ENCODE measurements at places on chromosomes 16 and 17.

- peak; percentile 78 for DNase-seq
Observed at GRCh38 chr17:62614142-62614541, 13.3 kb upstream of the MRC2 start.

DNA sequence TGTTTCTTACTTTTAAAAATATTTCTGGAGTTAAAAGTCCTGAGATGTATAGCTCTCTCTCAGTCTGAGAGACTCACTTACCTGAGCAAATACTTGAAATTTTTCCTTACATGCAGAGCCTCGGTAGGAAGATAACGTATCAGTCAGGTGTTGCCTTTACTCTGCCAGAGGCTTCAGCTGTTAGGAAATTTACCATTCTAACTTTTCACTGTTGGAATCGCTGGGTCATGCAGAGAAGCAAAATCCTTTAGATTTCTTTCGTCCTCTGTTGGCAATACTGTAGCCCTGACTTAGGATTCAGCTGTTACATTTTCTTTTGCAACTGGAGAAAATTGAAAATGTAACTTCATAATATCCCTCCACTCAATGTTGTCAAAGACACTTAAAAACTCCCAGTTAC is 20.0 kb upstream of the KCNJ16 start:
- no peak for DNase-seq

GRCh38 chr16:2773188-2773968 is 3.7 kb downstream of the ELOB start:
- DNase-seq, result no peak

DNA sequence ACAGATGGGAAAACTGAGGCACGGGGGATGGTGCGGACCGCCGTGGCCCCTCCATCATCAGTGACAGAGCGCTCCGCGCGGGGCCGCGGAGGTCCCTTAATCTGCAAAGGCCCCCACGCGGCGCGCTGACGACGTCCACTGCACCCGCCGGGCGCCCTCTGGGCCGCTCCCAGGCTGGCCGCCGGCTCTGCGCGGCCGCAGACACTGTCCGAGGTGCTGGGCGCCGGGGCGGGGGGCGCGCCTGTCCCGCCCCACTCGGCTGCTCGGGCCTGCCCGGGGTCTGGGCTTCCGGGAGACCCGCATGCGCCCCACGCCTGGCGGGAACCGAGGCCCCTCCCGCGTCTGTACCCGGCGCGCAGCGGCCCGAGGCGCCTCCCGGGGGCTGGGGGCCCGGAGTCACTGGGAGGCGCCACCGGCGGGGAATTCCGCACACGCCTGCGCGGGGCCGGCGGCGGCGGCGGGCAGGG is 550 bp upstream of the RNF213 start:
- DNase-seq, result peak; percentile 98

GRCh38 chr17:83143817-83144231 is 64.4 kb downstream of the METRNL start:
- DNase-seq, result no peak

DNA sequence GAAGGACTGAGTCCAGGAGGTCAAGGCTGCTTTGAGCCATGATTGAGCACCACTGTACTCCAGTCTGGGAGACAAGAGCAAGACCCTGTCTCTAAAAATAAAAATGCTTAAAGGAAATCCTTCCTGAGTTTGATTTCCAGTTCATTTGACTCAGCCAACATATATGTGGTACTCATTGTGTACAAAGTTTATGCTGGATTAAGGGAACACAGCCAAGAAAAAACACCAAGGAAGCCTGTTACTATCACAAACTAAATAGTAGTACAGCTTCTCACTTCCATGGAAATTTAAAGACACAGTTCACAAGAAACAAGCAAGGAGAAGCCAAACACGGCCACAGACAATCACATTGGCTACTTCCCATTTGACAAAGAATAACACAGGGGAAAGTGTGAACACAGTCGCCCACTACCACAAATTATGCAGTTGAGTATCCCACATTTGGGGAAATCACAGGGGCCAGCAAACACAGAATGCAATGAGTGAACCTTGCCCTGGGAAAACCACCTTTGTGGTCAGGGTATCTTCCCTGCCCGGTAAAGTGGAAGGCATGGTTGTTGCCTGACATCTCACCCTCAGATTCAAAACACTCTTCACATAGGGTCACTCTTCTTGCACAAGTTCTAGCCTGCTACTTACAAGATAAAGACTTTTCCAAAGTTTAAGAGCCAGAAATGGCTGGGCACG is 14.5 kb downstream of the TEX14 start:
- no peak for DNase-seq

GRCh38 chr16:790086-790485 is 1.7 kb downstream of the CHTF18 start:
- DNase-seq, result no peak

DNA sequence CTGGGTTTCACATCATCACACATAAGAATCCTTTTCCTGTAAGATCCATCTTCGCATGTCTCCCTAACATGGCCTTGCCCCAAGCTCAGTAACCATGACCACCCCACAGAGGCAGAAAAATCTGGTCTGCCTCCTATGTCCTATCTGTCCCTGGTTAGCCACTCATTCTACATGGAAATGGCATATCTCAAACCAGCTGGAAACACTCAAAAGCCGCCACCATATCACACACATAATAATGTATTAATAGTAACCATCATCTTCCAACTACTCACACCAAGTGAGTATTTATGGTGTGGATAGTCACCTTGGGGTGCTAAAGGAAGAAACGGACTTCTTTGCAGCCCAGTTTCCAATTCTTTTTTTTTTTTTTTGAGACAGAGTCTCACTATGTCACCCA is 11.4 kb downstream of the FAM117A start:
- DNase-seq, result no peak

GRCh38 chr17:45970659-45971058 is 28.4 kb upstream of the STH start:
- no peak for DNase-seq

DNA sequence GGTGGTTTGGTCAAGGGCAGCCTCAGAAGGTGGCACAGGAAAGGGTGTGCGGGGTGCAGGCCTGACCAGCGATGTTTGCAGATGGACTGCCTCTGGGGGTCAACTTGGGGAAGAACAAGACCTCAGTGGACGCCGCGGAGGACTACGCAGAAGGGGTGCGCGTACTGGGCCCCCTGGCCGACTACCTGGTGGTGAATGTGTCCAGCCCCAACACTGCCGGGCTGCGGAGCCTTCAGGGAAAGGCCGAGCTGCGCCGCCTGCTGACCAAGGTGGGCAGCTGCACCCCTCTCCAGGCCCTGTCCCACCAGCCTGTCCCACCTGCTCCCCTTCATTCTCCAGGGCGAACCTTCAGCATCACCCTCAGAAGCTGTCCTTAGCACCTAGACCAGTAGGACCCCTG is 12.5 kb downstream of the DHODH start:
- DNase-seq, result no peak

- no peak for DNase-seq
Observed at GRCh38 chr16:57502048-57502775, 15.9 kb upstream of the DOK4 start.

- no peak for DNase-seq
Observed at GRCh38 chr16:62424206-62424605, 388.0 kb upstream of the CDH8 start.

GRCh38 chr17:19370493-19370960 is 7.8 kb upstream of the MAPK7 start:
- no peak for DNase-seq

DNA sequence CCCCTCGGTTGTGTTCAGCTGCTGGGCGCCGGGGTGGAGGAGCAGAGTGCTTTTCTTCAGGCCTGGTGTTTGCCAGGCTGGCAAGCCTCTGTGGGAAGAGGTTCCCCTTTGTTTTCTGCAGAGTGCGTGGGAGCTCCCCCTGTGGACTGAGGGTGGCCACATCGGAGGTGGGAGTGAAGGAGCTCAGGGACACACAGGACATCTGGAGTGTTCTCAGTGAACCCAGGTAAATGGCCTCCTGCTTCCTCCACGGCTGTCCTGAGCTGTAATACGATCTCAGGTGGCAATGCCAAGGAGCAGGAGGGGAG is 39.2 kb upstream of the IRF8 start:
- no peak for DNase-seq

- no peak for DNase-seq
Observed at GRCh38 chr17:44338702-44339101, 6.4 kb upstream of the GRN start.

GRCh38 chr17:42133461-42134041 is 10.9 kb downstream of the HSPB9 start:
- DNase-seq, result no peak

GRCh38 chr17:51860954-51861561 is 297.5 kb downstream of the CA10 start:
- peak; percentile 35 for DNase-seq

DNA sequence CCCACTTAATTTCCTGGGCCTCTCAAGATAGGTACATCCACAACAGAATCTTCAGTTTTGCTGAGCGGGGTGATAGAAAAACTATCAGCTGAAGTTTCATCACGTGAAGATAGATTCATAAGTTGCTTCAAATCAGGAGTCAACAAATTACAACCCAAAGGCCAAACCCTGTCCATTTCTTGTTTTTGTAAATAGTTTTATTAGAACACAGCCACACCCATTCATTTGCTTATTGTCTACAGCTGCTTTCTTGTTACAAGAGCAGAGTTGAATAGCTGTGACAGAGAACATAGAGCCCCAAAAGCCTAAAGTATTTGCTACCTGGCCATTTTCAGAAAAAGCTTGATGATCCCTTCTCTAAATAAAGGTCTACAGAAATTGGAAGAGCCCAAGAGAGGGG is 300.1 kb upstream of the CDH5 start:
- DNase-seq, result no peak

GRCh38 chr16:17002565-17002964 is 468.2 kb downstream of the XYLT1 start:
- no peak for DNase-seq

All from AG20443 (cell line).